ENCODE measurements at places on chromosomes 1 and 21.

DNA sequence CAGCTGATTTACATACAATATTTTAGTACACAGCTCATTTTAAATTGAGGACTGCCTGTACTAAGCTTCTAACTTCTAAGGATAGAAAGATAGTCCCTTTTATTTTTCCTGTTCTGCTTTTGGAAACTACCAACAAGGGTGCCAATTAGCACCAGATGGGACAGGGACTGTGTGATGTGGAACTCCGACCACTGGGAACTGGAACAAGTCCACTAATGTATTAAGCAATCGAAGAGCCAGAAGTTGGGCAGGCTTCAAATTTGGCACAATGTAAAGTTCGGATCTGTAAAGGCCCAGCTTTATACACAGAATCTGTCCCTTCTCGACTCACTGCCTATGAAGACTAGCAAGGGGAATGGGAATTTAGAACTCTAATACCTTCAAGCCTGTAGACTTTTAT, 149.3 kb downstream of the ZC3H11B start:
- no peak for DNase-seq

- no peak for DNase-seq
These were observed 318.5 kb downstream of the NTNG1 start for GRCh38 chr1:107459204-107459904.

DNA sequence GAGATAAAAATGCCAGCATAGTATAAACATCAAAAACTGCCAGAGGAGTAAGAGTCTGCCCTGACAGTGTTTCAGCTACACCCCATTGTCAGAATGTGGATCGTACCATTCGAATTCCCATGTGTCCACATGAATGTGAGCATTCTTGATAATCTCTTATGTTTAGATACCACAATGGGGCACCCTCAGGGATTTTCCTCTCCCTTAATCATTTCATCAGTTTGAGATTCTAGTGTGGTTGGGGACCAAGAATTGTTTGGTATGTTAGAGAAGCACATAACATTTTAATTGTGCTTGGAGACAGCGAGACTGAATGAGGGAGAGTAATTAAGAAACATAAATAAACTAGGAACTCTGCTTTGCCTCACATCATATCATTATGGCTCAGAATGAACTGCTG, 120.2 kb downstream of the ZC3H11B start:
- no peak for DNase-seq

GRCh38 chr1:35884934-35885333, 1.9 kb downstream of the AGO1 start:
- DNase-seq: no peak

DNA sequence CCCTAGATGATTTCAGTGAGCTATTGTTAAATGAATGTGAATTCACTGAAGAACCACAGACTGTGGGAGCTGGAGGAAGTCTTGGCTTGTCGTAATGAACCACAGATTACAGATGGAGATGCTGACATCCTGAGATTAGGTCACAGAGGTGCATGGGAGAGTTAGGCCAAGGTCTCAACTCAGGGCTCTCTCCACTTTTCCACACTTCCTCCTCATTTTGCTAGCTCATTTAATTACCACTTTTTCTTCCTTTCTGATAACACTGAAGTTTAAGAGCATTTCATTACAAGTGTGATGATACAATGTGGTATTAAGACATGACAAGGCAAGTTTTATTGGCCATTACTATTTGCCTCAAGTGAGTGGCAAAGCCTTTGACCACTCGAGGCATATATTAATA, 30.8 kb downstream of the ST6GALNAC3 start:
- DNase-seq: no peak

GRCh38 chr1:180185971-180186645, 31.4 kb downstream of the QSOX1 start:
- no peak for DNase-seq

Measured in NCI-H524 treated with DMSO at 0.1 percent for 48 hours (cell line).